ENCODE measurements at places on chromosomes 4 and X.

GRCh38 chr4:43089730-43090129, 197.2 kb downstream of the GRXCR1 start:
- DNase-seq = no peak

DNA sequence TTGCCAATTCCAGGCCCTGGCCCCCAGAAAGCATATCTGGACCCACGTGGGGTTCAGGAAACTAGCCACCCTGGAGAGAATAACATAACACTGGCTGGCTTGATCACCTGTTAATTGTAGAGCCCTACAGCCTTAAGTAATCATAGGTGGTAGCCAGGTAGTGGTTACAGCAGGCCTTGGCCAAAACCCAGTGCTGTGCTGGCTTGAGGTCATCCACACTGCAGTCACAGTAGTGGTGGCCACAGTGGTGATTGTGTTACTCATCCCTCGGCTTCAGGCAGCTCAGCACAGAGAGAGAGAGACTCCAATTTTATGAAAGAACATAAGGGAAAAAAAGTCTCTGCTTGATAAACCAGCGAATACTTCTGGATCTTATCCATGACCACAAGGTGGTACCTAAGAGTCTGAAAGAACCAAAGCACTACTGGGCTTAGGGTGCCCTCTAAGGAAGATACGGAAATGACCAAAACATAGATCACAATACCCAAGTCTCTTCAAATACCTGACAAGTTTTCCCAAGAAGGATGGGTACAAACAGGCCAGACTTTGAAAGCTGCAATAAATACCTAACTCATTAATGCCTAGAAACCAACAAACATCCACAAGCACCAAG, 46.6 kb upstream of the CDX4 start:
- DNase-seq = no peak

DNA sequence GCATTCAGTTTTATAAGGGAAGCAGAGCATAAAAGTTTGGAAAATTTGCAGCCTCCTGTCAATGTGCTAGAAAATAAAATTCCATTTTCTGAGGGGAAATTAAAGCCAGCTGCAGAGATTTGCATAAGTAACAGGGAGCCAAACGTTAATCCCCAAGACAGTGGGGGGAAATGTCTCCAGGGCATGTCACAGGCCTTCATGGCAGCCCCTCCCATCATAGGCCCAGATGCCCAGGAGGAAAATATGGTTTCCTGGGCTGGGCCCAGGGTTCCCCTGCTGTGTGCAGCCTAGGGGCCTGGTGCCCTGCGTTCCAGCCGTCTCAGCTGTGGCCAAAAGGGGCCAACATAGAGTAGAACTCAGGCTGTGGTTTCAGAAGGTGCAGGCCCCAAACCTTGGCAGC, 9.3 kb downstream of the RNF4 start:
- DNase-seq = no peak

- DNase-seq = no peak
These were observed 967.2 kb downstream of the TRAM1L1 start for GRCh38 chr4:116118221-116118620.

DNA sequence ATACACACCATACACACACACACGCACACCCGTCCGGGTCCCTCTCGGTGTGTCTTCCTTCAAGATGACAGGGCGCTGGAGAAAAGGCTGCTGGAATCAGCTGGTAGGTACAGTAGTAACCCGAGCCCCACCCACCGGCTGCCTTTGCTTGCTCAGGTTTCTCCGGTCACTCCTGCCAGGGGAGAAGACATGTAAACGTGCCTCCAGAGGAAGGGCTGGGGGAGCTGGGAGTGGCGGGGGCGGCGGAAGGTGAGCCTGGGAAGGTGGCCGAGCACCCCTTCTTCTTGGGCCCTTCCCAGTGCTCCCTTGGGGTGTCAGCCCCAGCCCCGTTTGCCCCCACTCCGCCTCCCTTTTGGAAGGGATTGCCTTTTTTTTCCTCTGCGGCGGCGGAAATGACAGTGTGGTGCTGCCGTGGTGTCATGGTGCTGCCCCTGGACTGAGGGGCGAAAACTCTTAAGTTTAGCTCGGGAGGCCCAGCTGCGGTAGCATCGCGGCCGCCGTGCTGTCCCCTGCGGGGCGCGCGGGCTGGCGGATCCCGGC, at the start of gene MID2:
TSS of gene MID2 (plus strand) at position 169 of the 540 bp plus-strand sequence. CDS start 561 bp downstream, outside the sequence.
- DNase-seq = peak; percentile 39

- no peak for DNase-seq
These were observed 350.8 kb upstream of the GRIA3 start for GRCh38 chrX:122833230-122833629.

DNA sequence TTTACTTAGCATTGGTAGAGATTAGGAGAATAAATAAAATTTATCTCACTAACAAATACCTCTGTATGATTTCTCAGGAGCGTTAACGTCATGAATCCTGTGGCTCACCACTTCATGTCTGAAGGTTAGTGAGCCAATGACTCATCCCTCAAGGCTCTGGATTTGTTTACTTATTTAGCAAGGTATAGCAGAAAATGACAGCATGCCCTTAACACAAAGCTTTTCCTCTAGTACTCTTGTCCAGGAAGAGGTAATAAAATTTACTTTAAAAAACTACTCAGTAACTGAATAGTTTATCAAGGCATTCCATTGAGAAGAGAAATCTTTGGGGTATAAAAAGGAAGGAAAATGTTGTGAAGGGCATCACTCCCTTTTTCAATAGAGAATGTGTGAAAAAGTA, 823.8 kb downstream of the CCSER1 start:
- peak; percentile 83 for DNase-seq

GRCh38 chrX:24513416-24513815, 48.3 kb downstream of the PDK3 start:
- no peak for DNase-seq

GRCh38 chrX:17027931-17028330, 81.5 kb downstream of the REPS2 start:
- no peak for DNase-seq

GRCh38 chr4:159341522-159341921, 238.6 kb downstream of the RAPGEF2 start:
- DNase-seq = no peak

DNA sequence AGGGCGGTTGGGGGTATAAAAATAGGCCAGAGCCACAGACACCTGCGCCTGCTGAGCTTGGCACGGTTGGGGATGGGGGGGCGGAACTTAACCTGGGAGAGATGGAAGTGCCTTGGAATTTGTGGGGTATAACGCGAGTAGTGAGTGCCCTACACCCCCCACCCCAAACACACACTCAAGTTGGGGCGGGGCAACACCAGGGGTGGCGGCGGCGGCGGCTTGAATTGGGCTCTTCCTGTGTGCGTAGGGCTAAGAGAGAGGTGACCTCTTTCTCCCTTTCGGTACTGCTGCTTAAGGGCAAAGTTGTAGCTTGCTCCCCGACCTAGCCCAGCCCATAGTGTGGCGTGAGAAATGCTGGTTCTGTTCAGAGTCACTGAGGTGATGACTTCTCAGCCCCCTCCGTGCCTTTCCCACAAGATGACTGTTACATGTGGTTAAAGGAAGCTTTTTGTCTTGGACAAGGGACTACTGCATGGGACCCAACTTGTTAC, 839 bp downstream of the STK26 start:
- no peak for DNase-seq

GRCh38 chr4:183426507-183426906, 17.9 kb upstream of the CDKN2AIP start:
- DNase-seq = no peak

DNA sequence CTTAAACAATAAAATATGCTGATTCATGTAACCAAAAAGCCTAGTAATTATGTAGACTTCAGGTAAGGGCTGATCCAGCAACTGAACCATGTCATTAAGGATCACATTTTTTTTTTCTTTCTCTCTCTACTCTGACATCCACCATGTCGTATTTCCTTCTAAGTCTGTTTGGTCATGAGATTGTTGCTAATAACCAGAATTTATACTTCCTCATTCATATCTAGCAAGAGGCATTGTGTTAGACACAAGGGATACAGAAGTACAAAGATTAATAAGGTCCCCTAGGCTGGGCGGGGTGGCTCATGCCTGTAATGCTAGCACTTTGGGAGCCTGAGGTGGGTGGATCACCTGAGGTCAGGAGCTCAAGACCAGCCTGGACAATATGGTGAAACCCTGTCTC, 24.1 kb downstream of the PHEX start:
- no peak for DNase-seq

- no peak for DNase-seq
These were observed 39.2 kb downstream of the TXLNG start for GRCh38 chrX:16825264-16826035.

DNA sequence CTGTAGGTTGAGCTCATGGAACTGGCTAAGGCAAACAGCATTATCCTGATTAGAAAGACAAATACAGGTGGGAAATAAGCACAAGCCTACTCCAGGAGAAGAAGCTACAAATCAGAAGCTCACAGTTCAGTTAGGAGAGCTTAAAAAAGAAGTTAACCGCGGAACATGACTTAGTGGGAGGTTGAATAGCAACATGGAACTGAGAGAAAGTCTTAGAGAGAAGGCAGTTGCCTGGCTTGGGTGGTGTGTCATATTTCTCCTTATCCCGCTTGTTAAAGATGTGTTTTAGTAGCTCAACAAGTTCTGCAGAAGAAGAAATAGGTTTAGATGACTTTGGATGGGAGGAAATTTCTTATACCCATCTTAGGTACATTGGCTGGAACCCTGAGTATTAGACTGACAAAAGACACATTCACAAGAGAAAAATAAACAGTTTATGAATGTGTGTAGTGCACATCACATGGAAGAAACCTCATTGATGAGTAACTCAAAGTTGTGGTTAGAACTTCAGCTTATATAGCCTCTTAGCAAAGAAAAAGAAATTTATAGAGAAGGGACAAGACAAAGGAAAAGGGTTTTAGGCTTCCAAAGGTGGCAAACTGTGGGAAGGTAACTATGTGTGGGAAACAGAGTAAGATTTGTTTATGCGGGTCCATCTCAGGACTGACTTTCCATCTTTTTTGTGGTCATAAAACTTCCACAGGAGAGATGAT, 37.4 kb upstream of the RXFP1 start:
- no peak for DNase-seq

GRCh38 chr4:159357350-159357749, 254.5 kb downstream of the RAPGEF2 start:
- no peak for DNase-seq

DNA sequence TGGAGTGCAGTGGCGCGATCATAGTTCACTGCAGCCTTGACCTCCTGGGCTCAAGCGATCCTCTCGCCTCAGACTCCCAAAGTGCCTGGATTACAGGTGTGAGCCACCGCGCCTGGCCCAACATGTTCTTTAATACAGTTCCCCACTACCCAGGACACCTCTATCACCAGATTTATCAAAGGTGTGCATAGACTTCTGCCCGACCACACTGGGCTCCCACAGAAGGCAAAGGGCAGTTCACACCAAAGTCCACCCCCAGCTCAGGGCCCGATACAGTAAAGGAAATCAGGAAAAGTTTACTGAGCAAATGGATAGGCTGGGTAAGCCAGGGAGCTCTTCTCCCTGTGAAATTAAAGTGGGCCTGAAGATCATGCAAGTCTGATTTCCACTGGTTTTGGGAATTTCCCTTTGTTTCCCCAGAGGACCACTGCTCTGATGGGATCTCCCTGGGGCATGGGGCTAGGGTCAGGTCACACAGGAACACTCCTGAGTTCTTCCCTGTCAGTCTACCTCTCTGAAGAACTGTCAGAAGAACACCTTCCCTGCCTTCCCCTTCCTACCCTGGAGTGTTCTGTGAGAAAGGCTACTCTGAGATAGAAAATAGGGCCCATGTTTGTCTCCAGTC, 17.7 kb upstream of the PIM2 start:
- DNase-seq = no peak

- DNase-seq = no peak
These were observed 104.6 kb downstream of the NPFFR2 start for GRCh38 chr4:72136429-72136828.

GRCh38 chrX:86604607-86605006, 456.4 kb downstream of the DACH2 start:
- DNase-seq = no peak

- DNase-seq = no peak
These were observed 165.4 kb upstream of the MAD2L1 start for GRCh38 chr4:120232050-120232449.

GRCh38 chr4:76874176-76874575, 23.8 kb downstream of the SOWAHB start:
- DNase-seq = no peak

DNA sequence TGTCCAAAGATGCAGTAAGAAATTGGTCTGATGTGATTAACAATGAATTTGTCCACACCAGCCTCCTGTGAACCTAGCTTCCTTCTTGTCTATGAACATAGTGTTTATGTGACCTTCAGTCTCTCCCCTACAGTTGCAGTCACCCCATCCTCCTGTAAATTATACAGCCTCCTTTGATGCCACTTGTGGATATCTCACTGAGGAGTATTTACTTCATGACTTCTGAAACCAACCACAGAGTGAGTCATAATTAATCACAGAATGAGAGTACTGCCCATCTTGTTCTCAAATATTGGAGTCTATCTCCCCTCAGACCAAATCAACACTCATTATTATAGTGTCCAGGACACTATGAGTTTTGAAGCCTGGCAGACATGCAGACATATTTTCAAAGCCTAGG, 27.3 kb upstream of the XAGE2 start:
- DNase-seq = no peak

DNA sequence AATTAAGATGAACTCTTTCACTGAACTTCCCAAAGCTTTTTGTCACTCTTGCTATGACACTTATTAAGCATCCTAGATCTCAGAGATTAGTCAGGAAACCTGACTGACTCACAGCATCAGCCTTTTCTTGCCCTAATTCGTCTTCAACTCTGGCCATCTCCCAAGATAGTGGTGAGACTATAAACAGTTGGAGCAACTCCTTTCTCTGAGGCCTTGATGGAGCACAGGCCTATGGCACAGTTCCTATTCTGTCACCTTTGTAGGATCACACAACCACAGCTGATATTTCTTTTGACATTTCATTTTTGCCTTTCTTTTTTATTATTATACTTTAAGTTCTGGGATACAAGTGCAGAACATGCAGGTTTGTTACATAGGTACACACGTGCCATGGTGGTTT, 217.6 kb downstream of the PRR32 start:
- DNase-seq = no peak

DNA sequence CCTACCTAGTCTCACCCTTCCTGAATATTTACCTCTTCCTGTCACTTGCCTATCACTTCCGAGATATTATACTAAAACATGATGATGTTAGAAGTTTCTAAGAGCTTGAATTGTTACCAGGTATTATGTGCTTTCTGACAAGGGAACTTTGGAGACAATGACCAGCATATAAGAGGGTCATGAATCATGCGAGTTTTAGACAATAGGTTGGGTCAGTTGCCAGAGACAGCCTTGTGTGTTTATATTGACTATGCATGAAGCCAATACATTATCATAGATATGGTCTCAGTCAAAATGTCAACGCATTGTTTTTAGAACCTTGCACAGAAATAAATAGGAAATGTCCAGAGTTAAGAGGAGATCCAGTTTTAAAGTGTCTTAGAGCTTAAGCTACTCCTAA, 116.8 kb downstream of the KLHL4 start:
- no peak for DNase-seq
